ENCODE measurements at places on chromosomes 3 and 15. TPM values are rescaled to one million over a fixed set of nuclear protein-coding genes. Genes with fewer than 3 reads are reported as not detected.

DNA sequence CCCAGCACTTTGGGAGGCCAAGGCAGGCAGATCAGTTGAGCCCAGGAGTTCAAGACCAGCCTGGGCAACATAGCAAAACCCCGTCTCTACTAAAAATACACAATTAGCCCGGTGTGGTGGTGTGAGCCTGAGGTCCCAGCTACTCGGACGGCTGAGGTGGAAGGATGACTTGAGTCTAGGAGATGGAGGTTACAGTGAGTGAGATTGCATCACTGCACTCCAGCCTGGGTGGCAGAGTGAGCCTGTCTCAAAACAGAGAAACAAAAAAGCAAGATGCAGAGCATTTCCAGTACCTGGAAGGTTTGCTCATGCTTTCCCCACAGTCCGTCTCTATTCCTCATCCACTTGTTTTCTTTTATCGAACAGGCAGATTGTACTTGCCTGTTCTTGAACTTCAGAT, 3.8 kb upstream of the PDIA5 start:
- DNase-seq, result no peak

DNA sequence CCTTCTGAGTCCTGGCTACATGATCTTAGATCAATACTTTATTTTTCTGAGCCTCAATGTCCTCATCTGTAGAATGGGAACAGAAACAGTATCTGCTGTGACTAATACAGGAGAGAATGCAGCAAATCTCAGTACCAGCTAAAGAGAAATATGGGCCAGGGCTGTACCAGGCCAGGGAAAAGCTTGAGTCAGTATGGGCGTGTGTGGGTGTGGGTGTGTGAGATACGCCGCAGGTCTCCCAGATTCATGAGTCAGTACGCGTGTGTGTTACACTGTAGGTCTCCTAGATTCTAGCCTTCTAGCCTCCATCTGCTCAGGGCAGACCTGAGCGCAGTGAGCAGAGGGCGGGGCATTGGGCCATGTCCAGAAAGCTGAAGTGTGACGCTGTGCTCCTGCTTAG, 15.2 kb downstream of the GNAI2 start:
- DNase-seq, result no peak

GRCh38 chr3:128617270-128617556, 33.4 kb downstream of the RPN1 start:
- DNase-seq, result no peak

DNA sequence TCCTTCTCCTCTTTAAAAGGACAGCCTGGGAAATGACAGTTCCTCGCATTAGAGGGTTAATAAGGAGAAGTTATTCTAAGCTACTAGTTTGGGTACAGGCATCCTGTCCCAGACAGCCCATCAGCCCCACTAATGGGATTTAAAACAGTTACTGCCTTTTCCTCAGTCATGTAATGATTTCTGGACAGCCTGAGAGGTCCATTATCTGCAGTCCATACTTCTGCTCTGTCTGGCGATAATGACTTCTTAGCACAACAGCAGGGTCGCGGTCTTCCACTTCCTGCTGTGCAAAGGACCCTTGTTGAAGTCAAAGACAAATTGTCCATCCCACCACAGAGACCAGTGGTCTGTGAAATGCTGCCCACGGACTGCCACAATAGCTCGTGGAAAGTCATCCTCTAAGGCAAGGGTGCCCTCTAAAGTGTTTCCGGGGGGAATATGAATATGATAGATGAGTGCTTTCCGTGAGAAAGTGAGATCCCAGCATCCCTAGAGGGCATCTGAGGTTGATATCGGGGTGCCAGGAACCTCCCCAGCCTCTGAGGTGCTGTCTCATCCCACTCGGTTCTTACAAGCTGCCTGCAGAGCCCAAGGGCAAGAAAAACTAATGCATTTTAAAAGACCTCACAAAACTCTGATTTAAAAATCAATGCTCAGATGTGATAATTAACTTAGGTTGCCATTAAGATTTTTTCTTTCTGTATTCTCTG, 100.7 kb downstream of the SHOX2 start:
- DNase-seq, result no peak

DNA sequence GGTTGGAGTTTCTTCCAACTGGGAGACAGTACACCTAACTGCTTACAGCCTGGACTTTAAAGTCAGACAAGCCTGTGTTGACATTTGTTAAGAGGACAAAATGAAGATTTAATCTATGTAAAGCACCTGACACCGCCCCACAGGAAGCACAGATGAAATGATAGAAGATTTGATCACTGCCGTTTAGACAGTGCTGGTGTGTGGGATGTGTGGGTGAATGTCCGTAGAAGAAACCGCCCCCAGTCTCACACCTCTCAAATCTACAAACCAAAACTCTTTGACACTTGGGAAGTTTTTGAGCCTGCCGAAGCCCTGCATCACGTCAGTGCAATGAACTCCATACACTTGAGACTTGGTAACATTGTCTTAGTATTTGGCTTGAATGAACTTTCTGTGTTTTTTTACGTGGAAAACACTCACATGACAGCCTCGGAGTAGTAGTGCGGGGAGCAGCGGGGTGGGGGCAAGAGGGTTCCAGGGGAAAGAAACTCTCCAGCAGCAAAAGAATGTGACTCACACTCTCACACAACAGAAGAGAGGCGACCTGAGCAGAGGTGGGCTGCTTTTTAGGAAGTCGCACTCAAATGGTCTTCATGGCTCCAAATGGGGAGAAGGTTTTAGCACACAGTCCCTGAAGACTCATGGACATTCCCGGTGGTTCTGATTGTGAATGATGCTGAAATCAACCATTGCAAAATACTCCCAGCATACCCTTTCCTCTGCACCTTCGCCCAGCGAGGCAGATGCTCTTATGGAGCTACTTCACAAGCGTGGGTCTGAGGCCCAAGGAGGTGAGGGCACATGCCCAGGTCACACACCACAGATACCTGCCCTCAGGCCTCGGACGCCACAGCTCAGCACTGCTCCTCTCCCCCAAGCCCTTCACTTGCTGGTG, 79.2 kb downstream of the SRGAP3 start:
- no peak for DNase-seq

DNA sequence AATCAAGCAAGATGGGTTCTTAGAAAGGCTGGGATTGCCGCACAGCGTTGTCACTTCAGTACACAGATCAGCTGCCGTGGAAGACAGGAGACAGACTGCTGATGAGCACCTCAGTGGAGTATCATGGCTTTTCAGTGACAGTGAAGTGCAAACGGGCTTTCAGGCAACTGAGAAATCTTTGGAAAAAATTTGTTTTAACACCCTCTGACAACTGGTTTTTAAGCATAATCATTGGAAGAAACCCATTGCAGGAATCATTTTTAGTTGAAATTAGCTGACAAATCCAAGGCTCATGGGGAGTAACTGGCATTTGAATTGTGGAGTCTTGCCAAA, 418.8 kb downstream of the OTOL1 start:
- DNase-seq, result no peak

GRCh38 chr3:63753567-63753966, 65.5 kb upstream of the C3orf49 start:
- DNase-seq, result no peak

DNA sequence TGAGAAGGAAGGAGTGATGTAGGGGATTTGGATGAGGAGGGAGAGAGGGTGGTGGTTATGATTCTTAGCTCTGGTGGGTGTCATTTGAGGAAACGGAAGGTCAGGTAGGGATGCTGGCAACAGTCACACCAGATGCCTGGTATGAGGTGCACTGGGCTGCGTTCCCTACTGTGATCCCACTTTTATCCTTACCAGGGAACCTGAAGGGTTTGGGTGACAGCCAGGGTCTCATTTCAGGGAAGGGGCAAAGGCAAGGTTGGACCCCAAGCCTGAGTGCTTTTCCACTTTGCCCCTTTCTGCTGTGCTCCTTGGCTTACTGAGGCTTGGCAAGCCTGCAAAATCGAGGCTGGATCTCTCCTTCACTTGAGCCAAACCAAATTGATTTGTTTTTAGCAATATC, 36.0 kb upstream of the SACM1L start:
- DNase-seq, result no peak

- DNase-seq, result peak; percentile 74
Measured at GRCh38 chr15:67065531-67066005, at the start of gene SMAD3. TSS of gene SMAD3 (plus strand) at chr15:67065602. CDS start at chr15:67066155, 553 bp downstream.

DNA sequence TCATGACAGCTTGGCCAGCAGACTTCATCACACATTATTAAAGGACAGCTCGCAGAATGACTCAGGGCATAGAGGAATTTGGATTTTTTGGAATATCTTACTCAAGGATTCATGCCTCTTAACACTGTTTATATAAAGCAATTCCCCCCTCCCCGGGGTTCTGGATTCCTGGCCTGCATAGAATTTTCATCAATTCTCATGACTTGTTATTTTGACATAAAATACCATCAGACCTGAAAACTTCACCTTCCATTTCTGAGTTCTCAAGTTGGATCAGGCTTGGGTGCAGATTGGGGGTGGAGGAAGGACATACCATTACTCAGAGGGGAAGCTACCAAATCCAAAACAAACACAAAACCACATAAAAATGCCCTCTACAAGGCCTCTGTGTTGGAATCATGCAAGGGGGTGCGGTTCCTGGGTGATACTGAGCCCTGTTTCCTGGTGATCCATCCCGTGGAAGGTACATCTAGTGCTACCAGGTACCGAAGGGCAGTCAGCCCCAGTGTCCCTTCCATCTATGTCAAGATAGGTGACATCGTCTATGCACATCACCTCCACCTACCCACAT, 95.3 kb downstream of the DAPK2 start:
- no peak for DNase-seq

- DNase-seq, result no peak
Measured at GRCh38 chr3:72636969-72637597, 211.2 kb downstream of the SHQ1 start.

DNA sequence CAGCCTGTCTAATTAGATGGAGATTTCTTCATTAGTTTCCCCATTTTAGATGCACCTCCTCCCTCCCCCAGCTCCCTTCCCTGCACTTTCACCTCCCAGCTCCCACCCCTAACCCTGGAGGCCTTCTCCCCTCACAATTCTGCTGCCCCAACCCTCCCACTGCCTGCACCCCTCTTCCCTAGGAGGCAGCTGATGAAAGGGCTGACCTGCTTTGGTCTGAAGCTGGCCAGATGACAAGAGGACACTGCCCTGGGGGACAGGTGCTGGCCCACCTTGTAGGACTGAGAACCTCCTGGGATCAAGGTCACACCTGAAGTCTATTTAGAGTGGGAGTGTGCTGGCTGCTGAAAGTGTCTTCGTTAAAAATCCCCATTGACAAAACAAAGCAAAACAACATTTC, 259.4 kb downstream of the TLE3 start:
- no peak for DNase-seq

DNA sequence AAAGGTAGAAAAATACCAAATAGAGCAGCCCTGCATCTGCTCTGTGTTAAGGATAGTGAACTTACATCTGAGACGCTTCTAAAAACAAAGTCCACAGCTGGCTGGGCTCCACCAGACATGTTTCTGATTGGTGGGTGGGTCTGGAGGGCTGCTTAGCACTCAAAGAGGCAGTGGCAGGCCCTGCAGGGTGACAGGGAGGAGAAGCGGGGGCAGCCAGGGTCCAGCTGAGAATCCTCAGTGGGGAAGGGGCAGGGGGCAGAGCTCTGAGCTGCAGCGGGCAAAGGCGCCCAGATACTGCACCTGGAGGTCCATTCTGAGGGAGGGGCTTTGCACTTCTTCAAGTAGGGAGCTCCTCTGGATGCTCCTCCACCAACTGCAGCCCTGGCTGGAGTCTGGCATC, 28.1 kb downstream of the PRR23E start:
- no peak for DNase-seq

DNA sequence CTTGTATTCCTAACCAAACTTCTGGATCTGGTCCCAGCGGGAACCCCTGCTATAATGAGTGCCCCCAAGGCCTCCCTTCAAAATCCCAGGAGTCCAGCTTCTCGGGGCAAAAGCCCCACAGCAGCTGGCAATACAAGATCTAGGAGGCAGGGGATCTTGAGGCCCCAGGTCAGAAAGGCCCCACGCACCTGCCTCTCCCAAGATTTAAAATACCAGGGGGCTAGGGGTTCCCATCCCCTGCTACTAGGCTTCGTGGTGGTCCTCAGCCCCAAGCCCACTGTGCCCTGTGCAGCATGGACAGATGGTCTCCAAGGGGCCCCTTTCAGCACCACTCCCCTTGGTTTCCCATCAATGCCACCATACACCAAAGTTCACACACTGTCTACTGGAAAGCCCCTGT, 15.8 kb upstream of the CYP11A1 start:
- DNase-seq, result no peak

DNA sequence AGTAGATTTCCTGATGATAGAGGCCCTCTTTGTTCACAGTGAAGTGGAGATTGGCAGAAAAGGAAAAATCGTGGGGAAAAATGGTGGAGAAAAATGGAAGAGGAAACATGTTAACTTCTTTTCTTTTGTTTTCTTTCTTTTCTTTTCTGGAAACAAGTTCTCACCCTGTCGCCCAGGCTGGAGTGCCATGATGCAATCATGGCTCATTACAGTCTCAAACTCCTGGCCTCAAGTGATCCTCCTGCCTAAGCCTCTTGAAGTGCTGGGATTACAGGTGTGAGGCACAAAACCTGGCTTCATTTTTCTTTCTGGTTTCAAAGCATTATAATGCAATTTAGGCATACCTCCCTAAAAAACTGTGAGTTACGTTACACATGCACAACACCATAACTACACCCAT, 464.2 kb downstream of the MECOM start:
- no peak for DNase-seq

DNA sequence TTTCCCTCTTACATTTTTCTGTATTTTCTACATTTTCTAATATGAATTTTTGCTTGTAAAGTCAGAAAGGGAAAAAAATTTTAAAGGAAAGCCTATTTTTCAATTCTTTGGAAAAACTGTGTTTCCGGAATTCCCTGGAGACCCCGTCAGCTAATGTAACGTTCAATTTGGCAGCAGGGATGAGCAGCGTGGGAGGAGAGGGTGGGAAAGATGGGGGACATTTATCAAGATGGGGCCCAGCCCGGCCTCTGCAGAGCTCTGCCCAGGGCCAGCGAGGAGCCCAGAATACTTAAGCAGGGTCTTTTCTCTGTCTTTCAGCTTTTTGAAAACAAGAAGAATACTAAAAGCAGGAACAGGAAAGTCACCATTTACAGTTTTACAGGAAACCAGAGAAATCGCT, 129.0 kb downstream of the LRRK1 start:
- no peak for DNase-seq

DNA sequence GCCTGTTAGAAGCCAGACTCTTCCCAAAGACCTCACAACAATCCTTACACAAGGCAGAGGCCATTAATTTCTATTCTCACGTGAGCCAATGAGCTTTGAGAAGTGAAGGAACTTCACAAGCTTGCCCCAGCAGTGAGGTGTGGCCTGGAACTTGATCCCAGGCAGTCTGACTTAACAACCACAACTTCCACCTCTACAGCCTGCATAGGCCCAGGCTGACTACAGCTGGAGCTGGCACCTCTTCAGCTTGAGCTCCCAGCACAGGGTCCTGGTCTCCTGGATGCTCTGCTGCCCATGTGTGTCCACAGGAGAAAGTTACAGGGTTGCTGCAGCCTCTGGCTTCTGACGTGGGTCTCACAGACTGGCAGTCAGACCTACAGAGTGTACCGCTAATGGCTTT, 111.0 kb downstream of the ERC2 start:
- DNase-seq, result no peak

GRCh38 chr3:143315766-143316165, 196.2 kb downstream of the CHST2 start:
- DNase-seq, result no peak

Gene SLC28A2
- not detected for total RNA-seq

Gene ADPGK
- 69.3 TPM for total RNA-seq

Gene PATL2
- 1.6 TPM for total RNA-seq

Gene NOX5
- total RNA-seq, result 1.0 TPM

Gene CRABP1
- total RNA-seq, result 11.5 TPM

Gene XCR1
- total RNA-seq, result under 0.01 TPM

Gene SLC12A1
- not detected for total RNA-seq

Gene GHRL
- total RNA-seq, result 0.66 TPM

Gene KBTBD13
- not detected for total RNA-seq

Gene NDUFB5
- total RNA-seq, result 97.5 TPM

Gene PCOLCE2
- total RNA-seq, result 30.2 TPM

Gene VPS8
- 86.3 TPM for total RNA-seq

Gene NDN
- 39.2 TPM for total RNA-seq

Gene MUC13
- total RNA-seq, result not detected

All from breast epithelium (tissue), 4 donors.